Cerebellum (tissue), 4 donors: ENCODE measurements at places on chromosomes 2 and 18.

DNA sequence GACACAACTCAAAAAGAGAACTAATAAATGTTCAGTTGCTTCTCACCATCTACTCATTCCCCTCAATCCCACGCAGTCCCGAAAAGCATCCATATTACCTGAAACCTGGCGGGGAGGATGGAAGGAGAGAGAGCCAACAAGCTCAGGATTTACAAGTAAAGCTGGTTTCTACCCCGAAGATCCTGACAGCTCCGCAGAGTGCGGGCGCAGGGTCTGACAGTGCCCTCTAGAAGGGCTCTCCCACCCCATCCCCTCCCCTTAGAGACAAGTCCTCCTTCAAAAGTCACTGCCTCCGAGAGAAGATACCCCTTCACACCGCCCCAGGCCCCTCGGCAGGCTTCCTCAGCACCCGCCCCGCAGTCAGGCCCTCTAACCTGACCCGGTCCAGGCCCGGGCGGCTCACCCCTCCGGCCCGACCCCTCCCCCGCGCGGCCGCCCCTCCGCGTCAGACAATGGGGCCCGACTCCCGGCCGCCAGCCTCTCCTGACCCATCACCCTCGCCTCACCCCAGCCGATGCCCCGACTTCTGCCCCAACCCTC lies 550 bp downstream of the RAB1A start:
- peak; percentile 18 for DNase-seq

DNA sequence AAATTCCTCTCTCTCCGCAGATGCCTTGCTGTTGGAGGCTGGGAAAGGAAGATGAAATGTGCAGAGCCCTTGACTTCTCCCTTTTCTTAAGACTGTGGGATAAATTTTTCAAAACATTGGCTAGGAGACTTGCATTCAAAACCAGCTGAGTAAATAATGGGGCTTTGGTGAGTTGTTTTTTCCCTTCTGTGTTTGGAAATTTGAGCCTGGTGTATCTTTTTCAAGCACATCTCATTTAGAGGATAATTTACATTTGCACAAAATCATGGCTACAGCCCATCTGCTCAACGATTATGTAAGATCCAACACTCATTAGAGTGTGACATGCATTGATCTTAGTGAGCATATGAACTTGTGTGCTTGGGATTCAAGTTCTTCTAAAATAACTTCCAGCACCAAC lies 112.1 kb upstream of the ATP8B1 start:
- no peak for DNase-seq

DNA sequence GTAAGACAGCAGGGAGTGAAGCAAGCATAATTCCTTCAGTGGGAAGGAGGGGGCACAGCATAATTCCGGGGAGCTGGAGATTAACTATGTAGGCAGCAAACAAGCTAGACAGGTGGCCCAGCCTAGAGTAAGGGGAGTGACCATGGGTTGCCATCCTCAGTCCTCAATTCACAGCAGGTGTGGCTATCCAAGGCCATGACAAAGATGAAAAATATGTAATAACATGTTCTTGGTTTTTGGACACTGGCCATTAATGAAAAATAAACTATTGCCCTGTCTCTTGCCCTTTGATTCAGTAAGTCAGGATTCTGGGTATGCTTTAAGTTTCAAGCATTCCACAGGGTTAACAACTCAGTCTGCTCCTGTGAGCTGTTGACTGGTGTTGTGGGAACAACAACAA lies 65.0 kb downstream of the CYP1B1 start:
- no peak for DNase-seq

DNA sequence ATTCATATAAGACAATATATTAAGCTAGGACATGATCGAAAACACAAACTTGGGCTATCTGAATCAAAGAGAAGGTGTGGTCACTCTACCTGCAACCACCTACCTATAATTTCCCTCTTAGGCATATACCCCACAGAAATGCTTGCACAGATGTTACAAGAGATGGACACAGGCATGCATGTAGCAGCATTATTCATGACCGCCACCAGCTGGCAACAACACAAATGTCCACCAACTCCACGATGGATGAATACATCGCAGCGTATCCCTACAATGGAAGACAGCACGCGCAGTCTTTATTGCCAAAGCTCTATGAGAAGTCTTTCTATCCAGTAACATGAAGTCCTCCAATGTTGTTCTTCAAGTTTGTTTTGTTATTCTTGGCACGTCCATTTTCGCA lies 90.8 kb downstream of the ARL4C start:
- DNase-seq: no peak

DNA sequence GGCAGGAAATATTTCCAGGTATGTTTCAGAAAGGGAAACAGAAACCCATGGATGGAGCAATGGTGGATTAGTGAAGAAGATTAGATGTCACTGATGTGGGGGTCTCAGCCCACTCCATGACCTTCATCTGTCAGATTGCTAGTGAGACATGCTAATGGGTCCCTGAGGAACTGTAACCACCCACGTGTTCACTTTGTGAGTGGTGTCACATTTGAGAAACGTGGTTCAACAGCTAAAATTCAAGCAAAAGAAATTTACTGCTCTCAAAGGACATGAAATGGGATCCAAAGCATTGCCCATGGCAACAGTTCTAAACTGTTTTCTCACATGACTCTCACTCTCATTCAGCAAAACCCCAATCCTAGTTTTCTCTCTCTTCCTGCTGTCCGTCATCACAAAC lies 776.1 kb downstream of the ERBB4 start:
- DNase-seq: no peak

DNA sequence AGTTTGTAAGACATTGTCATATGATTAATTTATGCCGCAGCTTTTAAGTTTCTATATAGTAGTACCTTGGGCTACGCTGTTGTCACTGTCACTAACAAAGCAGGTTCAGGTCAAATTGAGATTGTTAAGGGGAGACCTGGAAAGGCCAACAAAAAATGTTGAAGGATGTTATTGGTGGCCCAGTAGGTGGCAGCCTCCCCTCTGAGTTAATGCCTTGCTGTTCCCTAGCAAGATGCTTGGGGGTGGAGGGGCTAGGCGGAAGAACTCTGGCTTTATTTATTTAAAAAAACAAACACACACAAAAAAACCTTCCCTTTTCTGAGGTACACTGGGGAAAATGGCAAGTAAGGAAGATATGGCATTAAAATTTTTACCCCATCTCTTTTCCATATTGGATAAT lies 128.3 kb upstream of the ATP5MC3 start:
- no peak for DNase-seq

- DNase-seq: no peak
Measured at GRCh38 chr2:209525834-209526281, 102.0 kb downstream of the MAP2 start.

- DNase-seq: no peak
Measured at GRCh38 chr2:222423632-222424275, 589 bp upstream of the SGPP2 start.

- no peak for DNase-seq
Measured at GRCh38 chr2:73172963-73173362, 29.4 kb upstream of the NOTO start.

- no peak for DNase-seq
Measured at GRCh38 chr18:12308386-12309100, 502 bp downstream of the TUBB6 start.

DNA sequence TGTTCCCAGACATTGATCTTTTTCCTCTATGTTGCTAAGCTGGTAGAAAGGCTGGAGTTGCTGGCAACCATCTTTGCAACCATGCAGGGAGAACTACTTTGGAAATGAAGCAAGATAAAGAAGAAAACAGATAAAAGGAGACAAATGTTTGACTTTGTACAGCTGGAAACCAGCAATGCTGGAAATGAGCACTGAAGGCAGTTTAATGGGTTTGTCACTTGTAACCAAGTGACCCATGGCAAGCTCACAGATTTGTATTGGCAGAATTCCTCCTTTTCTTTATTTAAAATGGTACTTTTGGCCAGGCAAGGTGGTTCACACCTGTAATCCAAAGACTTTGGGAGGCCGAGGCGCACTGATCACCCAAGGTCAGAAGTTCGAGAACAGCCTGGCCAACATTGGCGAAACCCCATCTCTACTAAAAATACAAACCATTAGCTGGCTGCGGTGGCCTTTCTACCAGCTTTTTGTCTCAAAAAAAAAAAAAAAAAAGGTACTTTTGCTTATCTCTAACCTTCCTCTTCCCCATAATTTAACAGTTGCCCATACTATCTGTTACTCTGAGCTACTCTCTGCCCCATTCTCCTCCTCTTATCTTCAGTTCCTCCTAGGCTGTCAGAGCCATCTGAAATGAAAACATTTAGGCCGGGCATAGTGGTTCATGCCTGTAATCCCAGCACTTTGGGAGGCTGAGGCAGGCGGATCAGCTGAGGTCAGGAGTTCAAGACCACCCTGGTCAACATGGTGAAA lies 2.0 kb upstream of the BOLA3 start:
- DNase-seq: no peak
